ENCODE measurements at places on chromosomes 2 and 18.

GRCh38 chr18:33821503-33821902 lies 243.5 kb downstream of the ASXL3 start:
- no peak for DNase-seq

DNA sequence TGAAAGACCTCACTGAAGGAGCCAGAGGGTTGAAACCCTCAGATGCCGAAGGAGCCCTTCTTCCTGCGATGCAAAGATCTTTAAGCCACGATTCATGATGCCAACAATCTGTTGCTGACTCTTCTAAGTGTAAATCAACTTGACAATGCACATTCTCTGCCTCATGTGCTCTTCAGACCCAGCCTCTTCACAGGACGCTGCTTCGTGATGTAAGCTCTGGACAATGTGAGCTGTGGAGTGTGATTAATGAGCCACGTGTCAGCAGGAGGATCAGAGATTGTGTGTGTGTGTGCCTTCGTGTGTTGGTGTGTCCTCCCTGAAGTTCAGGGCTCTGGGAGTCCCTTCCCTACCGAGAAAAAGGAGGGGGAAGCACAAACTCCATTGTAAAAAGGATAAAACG lies 26.5 kb upstream of the TWIST2 start:
- no peak for DNase-seq

DNA sequence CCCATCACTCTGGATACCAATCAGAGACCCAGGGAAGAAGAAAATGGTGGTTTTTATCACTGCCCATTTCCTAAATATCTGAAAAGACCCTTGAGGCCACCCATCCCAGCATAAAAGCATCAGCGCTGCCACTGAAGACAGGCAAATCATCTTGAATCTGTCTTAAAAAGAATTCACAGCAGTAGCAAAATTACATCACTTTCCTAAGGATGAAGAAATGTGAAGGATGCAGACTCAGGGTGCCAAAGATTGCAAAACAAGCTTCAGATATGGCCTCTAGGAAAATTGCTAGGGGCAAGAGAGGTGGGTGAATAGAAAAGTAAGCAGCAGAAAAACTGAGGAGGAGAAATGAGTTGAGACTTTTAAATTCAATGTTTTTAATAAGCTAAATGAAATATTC lies 70.0 kb downstream of the SLC25A12 start:
- DNase-seq, result no peak

- DNase-seq, result no peak
These were observed 52.5 kb downstream of the AQP4 start for GRCh38 chr18:26813043-26813442.

DNA sequence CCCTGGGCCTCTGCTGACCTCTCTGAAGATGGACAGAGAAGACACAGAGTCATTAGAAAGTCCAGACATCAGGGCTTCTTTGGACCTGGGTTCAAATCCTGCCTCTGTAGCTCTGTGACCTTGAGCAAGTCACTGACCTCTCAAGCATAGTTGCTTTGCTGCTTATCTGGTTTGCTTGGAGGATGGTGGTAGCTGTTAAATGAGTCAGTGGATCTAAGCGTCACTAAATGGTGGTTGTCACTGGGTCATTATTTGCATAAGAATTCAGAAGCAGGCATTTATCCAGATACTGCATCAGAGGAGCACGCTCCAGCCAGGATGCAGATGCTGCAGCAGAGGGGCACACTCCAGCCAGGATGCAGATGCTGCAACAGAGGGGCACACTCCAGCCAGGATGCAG lies 229.2 kb downstream of the GLI2 start:
- DNase-seq, result no peak

DNA sequence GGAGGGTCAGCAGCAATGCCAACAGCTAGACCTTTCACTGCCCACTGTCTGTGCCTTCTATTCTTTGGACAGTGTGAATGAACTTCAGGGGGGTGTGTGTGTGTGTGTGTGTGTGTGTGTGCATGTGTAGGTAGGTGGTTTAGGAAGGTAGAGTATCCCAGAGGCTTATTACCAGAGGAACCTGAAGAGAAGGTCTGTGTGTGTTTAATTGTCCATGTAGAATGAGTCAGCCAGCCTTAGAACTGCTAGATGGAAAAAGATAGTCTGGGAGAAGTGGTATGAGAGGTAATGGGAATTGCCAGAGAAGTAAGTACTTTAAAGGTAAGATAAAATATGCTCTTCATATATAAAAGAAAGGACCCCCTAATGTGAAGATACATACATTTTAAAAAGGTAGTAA lies 522.2 kb downstream of the PIK3C3 start:
- DNase-seq, result no peak

DNA sequence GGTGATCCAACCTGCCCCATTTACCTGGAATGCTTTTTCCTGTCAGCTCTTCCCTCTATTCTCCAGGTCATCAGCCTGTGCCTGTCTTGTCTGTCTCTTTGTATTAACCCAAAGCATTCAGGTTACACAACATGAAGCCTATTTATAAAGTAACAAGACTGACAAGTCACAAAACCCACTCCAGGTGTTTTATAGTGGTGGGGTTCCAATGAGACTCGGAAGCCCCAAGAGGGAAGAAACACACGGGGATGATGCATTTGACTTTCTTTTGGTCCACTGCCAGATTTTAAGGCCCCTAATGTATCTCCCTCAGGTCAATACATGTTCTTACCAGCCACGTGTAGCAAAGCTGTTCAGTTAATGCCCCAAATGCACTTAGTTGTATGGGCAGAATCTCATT lies 27.5 kb downstream of the TGFA start:
- no peak for DNase-seq

- DNase-seq, result no peak
These were observed 9.3 kb downstream of the POLI start for GRCh38 chr18:54278615-54279014.

GRCh38 chr2:109387221-109387735 lies 226.5 kb downstream of the SEPTIN10 start:
- DNase-seq, result no peak

DNA sequence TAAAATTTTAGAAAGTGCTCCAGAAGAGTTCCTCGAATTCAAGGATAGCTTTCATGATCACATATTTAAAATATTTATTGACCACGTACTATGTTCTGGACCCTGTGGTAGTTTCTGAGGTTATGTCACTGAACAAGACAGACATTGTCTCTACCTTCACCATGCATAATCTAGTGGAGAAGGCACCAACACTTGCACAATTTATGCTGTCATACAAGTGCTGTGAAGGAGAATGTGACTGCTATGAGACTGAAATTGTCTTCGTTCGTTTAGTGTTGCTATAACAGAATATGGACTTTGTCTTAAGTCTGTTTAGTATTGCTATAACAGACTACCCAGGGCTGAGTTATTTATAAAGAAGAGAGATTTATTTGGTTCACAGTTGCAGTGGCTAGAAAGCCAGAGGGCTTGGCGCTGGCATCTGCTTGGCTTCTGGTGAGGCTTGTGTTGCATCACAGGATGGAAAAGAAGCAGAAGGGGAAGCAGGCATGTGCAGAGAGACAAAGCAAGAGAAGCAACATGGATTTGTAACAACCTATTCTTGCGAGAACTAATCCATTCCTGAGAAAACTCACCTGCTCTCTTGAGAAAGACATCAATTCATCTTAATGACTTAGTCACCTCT lies 50.0 kb upstream of the RFX8 start:
- DNase-seq, result no peak

DNA sequence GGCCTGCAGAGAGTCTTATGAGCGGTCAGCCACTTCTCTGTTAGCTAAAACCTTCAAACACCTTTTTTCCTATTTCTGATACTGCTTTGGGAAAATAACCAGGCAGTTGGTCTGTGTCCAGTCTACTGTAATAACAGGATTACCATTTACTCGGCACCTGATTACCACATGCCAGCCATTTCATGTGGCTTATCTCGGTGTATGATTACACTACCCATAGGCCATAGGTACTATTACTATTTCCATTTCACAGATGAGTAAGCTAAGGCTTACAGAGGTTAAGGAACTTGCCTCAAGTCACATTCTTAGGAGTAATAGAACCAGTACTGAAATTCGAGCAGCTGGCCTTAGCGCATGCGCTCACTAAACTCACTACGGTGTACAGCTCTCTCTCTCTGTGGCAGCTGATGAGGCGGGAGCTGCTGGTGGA lies 147.2 kb upstream of the L3MBTL4 start:
- no peak for DNase-seq

- no peak for DNase-seq
These were observed 62.7 kb upstream of the ARL4C start for GRCh38 chr2:234559609-234560008.

GRCh38 chr2:42918041-42918440 lies 125.7 kb upstream of the HAAO start:
- DNase-seq, result no peak

DNA sequence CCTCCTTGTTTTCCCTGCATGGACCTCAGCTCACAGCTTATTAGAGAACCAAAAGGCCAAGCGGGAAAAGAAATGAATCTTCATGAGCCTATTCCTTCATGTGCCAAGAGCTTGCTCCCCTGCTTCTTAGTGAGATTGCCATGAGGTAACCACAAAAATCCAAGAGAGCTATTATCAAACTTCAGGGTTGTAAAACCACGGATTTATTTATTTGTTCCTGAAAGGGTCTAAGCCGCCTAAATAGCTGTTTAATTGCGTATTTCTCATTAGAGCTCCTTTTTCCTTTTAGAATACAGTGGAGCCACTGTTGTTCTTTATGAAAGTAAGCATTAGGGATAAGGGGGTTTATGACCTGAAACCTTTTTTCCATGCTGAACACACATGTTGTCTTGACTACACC lies 58.0 kb downstream of the SRD5A2 start:
- no peak for DNase-seq

DNA sequence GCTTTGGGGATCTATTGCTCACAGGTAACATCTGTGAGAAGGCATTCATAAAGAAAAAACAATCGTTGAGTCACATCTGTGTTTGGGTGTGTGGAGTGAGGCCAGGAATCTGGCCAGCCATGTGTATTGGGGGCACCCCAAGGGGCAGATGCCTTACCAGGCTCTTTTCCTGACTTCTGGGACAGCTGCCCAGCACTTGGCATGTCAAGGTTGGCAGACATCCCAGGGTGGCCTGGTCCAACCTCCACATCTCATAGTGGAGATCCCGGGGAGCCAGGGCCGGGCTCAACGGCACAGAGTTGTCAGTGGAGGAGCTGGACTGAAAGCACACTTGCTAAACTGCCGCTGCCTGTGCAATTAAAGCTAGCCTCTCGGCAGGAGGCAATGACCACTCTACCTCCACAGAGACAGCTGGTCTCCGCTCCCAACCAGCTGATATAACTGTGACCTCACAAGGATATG lies 75.3 kb upstream of the MGAT4A start:
- DNase-seq, result no peak

- DNase-seq, result no peak
These were observed 131.2 kb downstream of the TMEM18 start for GRCh38 chr2:545711-546650.

- no peak for DNase-seq
These were observed 208.6 kb downstream of the MYO1B start for GRCh38 chr2:191453761-191454160.

GRCh38 chr2:43637030-43637803 lies at the start of gene PLEKHH2:
Gene PLEKHH2 (plus strand): TSS chr2:43637260. CDS start chr2:43644674, 7,414 bp downstream.
- peak; percentile 56 for DNase-seq

GRCh38 chr2:133489641-133490410 lies 78.4 kb downstream of the NCKAP5 start:
- no peak for DNase-seq

- DNase-seq, result no peak
These were observed 279.6 kb upstream of the ID2 start for GRCh38 chr2:8402222-8402621.

DNA sequence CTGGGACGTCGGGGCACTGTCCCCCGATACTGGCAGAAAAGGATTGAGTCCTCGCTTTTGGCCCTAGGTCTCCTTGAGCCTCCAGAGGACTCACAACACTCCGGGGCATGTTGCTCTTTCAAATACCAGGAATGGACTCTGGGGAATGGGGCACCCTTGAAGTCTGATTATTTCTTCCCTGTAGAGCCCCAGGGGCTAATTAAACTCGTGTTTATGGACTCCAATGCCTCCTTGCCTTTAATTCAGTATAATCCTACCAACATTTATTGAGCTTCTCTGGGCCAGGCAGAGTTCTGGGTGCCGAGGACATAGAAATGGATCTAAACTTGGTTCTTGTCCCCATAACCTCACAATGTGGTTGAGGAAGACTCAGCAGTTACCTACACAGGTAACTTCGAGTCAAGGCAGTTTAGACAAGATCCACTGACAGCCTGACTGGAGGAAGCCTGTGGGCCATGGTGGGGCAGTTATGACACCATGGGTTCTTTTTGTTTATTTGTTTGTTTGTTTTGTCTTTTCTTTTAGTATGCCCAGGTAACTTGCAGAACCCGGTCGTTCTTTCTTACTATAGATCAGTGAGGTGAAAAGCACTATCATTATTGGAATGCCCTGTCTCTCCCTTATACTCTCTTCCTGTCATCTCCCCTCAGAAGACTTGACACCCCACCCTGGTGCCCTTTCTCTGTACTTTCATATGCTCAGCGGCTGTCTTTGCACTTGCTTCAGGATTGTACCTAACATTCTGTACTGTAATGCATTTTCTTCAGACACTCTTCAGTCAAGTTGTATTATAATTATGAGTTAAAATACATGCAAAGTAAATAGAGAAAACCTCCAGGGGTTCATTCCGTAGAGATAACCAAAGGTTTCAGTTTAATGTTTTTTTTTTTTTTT lies 3.2 kb downstream of the CFLAR start:
- no peak for DNase-seq

- no peak for DNase-seq
These were observed 20.8 kb downstream of the TNFRSF11A start for GRCh38 chr18:62345909-62346308.

DNA sequence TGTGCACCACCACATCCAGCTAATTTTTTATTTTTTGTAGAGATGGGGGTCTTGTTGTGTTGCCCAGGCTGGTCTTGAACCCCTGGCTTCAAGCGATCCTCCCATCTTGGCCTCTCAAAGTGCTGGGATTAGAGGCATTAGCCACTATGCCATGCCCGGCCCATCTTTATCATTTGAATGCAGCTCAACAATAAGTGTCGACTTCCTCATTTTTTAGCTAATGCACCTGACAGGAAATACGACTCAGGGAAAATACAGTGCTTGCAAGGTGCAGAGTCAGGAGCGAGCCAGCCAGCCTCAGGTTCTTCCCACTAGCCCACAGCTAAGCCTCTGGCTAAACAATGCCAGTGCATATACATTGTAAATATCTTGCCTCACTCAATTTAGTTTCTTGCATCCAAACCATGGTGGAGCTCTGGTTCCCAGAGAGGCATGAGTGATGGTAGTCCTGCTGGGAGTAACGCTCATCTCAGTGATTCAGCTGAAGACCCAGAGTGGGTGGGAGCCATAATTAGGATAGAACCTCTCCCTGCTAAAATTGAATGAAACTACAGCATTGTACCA lies 135.0 kb downstream of the TGIF1 start:
- DNase-seq, result no peak

- no peak for DNase-seq
These were observed 37.8 kb downstream of the COMMD1 start for GRCh38 chr2:61943251-61943650.

GRCh38 chr2:233412405-233412804 lies 58.1 kb downstream of the DGKD start:
- DNase-seq, result no peak

GRCh38 chr2:182941919-182942318 lies 75.5 kb upstream of the FRZB start:
- DNase-seq, result no peak

GRCh38 chr18:79389689-79390088 lies 6.0 kb upstream of the NFATC1 start:
- no peak for DNase-seq

GRCh38 chr2:238166391-238167343 lies 7.9 kb downstream of the ERFE start:
- no peak for DNase-seq

- DNase-seq, result no peak
These were observed 305.2 kb downstream of the ETAA1 start for GRCh38 chr2:67702284-67702683.

GRCh38 chr18:47680488-47680887 lies 250.0 kb downstream of the SMAD2 start:
- no peak for DNase-seq

Measured in activated CD4-positive, CD25-positive, alpha-beta regulatory T cell treated with anti-CD3 and anti-CD28 coated beads, Interleukin-2, amount 50 U/mL, for 16 hours (primary cell).